ENCODE measurements at places on chromosomes 2 and 18.

- no peak for DNase-seq
Measured at GRCh38 chr2:4502230-4502843, 799.0 kb downstream of the DCDC2C start.

DNA sequence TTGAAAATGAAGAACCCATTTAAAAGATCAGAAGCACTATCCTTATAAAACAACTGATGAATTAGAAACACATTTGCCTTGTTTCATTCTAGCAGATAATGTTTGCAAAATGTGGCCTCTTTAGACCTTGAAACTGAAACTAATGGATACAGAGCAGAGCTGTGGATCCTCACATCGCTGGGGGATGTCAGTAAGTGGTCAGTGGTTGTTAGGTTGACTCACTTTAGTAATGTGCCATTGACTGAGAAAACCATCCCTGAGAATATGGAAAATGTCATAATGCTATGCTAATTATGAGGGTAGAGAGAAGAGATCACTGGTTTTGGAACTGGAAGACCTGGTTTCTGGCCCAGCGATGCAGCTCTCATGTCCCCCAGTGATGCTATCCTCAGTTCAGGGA, 176.7 kb downstream of the MYO1B start:
- no peak for DNase-seq

DNA sequence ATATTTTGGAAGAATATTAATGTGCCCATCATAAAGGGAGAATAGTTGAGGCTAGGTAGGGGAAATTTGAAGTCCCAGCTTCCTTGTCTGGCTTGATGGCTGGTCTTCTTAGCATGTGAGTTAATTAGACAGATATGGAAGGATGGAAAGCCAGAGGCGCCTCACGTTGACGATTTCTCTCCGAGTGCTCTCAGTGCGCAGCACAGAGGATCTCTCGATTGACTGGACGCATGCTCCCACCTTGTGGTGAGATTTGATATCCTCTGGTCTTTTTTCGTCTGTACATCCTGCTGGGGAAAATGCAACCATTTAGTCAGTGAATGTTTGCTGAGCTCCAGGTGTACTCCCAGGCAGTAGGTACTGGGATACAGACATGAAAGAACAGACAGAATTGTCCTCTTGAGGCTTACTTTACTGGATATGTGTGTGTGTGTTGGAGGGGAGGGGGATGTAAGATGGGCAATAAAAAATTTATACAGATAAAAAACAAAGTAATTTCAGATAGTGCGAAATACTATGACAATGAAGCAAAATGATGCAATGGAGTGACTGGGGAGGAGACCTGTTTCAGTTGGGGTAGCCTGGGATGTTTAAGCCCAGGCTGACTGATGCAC, 66.9 kb upstream of the ZNG1B start:
- DNase-seq: peak; percentile 58

- no peak for DNase-seq
Measured at GRCh38 chr2:226337941-226338600, 461.5 kb downstream of the IRS1 start.

DNA sequence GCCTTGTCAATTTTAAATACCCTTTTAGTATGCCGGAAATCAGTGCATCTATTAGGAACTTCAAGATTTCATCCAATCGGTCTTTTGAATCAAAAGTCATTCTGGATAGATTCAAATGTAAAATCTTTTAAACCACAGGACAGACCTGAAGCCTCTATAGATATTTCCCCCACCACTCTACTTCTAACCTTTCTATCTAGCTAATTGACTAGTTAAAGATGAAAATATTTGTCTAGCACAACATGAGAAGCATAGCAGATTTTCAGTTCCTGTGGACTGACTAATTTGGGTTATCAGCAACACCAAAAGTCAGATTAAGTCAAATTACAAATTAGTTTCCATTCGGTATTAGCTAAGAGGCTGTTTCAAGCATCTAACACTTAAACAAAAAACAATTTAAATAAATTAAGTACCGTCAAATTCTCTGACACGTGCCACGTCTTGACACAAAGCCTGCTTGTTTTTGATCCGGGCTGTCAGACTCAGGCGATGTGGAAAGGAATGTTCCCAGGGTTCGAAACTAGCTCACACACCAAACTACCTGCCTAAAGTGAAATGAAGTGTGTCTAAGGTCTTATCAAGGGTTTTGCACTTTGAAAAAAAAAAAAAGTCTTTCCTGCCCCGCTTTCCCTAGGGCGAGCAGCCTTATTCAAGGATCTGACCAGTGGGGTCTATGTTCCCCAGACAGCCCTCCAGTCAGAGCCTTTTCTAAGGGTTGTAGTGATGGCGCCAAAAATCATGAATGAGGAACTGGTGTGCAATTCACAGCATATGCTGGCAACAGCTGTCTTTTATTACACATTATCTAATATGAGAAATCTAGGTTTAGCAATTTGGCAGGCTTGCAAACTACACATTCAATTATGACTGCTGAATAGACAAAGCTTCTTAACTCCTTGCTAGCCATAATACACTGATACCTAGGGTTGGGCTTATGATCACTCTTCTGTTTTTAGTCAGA, 4.7 kb downstream of the CYTIP start:
- DNase-seq: no peak

DNA sequence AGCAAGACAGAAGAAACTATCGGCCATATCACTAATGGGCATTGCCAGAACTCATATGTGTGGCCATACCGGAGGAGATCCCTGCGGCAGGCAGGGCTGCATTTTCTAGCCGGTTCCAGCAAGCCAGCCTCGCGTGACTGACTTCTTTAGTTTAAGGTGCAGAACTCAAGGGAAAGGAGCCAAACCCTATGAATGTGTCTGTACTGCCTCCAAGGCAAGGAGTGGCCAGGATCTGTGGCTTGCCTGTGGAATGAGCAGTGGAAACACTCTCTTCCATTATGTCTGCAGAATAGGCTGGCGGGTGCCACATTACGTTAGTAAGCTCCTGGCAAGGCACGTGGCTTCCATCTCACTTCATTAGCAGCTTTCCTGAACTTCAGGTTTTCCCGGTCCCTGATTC, 137.6 kb downstream of the ATL2 start:
- no peak for DNase-seq
